CD4-positive, alpha-beta T cell treated with Interleukin-12 subunit alpha and Interleukin-12 subunit beta, for 1 hour (primary cell): ENCODE measurements at places on chromosomes 5 and 9.

- no peak for DNase-seq
Observed at GRCh38 chr5:142832263-142832662, 62.1 kb downstream of the ARHGAP26 start.

GRCh38 chr5:151739395-151739794 lies 19.0 kb downstream of the ATOX1 start:
- DNase-seq: no peak

DNA sequence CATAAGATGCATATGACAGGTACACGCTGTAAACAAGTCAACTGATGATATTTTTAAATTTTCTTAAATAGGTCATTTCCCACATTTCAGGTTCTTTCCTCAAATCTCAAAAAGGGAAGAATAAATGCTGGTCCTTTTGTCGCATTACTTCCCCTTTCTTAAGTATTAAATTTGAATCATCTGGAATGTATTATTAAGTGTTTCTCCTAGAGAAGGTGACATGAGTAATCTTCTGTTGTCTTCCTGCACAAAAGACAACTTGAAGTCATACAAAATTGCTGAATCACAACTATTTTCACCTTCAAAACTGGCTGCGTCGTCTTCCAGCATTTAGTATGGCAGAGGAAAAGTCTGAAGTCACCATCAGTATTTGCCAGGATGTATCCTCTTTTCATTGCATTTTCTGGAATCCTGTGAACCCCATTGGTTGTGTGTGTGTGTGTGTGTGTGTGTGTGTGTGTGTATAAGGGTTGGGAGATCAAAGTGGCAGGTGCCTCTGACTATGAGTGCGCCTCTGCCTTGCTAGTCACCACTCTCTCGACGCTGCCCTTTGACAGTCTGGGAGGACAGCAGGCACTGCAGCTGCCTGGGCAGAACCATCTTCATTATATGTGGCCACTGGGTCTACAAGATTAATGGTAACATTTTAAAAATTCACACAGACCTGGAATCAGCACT lies 86.9 kb downstream of the MVB12B start:
- no peak for DNase-seq

DNA sequence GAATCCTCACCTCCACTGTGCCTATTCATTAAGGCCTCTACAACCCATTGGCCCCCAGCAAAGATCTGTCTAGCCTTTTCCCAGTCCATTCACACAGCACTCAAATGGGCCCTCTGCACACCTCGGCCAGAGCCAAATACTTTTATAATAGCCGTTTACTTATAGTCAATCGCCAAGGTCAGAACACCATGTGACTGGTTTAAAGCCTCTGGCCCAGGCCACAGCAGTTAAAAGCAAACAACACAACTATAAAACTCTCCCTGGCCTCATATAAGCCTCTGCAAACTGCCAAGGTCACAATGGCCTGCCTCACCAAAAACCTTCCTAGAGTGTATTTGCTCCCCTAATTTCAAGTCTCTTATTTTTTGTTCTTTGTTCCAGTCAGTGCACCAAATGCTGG lies 562.6 kb downstream of the CAAP1 start:
- no peak for DNase-seq

GRCh38 chr9:20623021-20623747 lies 885 bp upstream of the MLLT3 start:
- peak; percentile 74 for DNase-seq

DNA sequence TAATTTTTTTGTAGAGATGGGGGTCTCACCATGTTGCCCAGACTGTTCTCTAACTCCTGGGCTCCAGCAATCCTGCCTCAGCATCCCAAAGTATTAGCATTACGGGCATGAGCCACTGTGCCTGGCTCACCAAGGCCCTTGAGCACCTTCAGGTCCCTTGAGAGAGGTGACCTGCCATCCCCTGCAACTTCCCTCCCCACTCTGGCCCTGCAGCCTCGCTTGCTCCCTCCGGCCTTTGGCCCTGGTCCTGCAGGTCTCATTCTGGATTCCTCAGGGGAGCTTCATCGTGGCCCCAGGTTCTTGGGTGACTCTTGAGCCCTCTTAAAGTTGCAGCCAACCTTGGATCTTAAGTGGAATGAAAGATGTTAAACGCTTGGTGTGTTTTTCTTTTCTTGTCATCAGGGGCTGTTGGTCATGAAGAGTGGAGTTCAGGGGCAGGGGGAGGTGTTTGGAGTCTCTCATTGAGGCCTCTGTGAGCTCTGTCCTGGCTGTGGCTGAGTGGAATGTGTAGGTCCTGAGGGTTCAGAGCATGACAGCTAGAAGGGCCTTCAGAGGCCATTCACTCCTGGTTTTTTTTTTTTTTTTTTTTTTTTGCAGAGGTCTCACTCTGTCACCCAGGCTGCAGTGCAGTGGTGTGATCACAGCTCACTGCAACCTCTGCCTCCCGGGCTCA lies 33.0 kb downstream of the PPARGC1B start:
- DNase-seq: no peak

- DNase-seq: no peak
Observed at GRCh38 chr9:121685795-121686377, 34.5 kb downstream of the DAB2IP start.
